Left renal cortex interstitium (tissue), 4 donors: ENCODE measurements at places on chromosomes 7 and 10.

GRCh38 chr10:30398193-30398592 lies 35.8 kb upstream of the MAP3K8 start:
- no peak for DNase-seq

- DNase-seq: no peak
These were observed 107.5 kb downstream of the ITGB8 start for GRCh38 chr7:20438248-20438647.

DNA sequence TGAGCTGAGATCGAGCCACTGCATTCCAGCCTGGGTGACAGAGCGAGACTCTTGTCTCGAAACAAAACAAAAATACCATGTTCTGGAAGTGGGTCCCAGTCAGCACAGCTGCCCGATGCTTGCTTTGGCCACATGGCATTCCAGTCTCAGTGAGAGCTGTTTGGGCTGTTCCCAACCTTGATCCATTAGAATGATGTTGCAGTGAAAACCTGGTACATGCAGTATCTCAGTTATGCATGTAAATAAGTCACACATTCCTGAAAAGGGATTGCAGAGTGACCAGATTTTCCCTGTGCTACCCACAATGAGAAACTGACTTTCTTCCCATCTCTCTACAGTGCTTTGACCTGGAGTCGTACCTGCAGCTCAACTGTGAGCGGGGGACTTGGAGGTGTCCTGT lies 15.4 kb downstream of the ZMIZ2 start:
- no peak for DNase-seq

DNA sequence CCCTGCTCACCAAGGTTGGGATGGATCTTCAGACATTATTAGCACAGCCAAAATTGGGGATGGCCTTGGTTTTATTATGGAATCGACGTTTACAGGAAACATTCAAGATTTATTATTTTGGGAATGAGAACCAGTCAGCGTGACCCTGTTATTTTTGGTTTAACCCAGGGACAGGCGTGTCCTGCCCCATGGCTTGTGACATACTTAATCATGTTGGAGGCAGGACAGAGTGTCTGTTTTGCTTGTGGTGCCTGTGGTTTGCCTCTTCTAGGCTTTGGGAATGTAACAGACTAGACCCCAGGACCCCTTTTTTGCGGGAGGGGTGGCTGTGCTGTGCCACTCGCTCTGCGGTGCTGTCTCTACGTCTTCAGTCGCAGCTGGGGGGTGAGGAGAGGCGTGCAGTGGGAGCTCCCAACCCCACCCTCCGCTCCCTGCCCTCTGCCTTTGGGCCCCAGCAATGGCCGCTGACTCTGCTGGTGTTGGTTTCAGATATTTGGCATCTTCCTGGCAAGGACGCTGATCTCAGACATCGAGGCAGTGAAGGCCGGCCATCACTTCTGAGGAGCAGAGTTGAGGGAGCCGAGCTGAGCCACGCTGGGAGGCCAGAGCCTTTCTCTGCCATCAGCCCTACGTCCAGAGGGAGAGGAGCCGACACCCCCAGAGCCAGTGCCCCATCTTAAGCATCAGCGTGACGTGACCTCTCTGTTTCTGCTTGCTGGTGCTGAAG lies 20.1 kb upstream of the SH2D4B start:
- no peak for DNase-seq

DNA sequence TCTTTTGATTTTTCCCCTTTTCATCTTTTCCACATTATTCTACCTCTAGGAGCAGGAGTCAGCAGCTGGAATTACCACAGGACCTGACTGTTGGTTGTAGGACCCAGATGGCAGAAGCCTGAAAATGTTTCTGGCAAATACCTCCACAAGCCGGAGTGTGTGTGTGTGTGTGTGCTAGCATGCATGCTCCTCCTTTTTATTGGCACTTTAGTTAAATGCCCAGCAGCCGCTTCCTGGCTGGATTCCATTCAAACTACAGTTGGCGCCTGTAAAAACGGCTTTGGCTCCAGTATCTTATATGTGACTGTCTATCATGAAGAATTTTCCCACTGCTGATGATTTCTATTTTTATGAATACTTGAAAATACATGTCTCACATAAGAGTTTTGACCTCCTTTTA lies 319.7 kb upstream of the SP4 start:
- DNase-seq: no peak

DNA sequence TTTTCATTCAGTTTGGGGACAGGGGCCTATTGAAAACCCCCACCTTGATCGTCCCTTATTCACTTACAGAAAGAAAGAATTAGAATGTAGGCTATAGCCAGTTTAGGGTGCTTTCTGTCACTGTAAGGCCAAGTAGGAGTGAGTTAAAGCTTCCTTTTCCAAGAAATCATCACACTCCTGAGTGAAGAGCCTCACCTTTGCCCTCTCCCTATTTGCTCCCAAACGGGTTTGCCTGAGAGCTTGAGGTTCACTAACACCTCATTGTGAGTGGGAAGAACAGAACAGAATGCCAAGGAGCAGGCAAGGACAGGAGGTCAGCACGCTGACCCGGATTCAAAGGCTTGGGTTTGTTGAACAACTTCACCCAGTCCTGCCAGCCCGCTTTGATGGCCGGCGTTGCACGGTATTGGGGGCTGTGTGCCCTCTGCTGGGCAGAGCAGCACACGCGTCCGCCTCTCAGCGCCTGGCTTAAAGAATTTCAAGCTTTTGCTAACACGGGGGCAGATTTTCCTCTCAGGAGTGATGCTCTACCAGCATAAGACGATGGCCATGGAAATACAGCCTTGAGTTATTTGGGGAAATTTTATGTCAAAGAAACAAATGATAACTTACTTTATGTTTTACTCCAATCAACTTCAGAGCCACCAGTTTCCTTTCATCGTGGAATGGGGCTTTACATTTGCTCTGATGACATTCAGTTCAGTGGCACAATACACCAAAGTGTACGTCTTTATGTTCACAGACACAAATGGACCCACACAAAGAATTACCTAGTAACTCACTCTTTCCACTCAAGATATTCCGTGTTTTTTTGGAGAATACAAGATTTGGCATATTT lies 470.0 kb downstream of the SUGCT start:
- DNase-seq: no peak

DNA sequence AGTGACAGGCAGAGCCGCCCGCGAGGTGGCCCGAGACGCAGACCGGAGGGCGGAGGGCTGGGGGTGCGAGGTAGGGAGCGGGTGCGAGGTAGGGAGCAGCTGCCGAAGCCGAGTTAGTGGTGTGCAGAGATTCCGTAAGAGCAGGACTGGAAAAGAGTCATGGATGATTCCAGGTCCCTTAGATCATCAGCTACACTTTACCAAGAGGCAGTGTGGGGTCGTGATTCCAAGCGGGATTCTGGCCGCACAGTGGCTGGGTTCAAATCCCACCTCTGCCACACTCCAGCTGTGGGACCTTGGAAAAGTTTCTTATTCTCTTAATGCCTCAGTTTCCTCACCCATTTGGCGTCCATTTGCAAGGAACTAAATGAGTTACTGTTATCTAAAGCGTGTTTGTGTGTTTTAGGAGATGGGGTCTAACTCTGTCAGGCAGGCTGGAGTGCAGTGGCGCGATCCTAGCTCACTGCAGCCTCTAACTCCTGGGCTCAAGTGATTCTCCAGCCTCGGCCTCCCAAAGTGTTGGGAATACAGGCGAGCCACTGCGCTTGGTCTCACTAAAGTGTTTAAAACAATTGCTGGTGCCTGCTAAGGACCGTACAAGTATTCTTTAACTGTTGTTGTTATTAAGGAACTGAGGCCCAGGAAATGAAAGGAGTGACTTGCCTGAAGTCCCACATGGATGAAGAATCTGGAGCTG lies 1.1 kb downstream of the NDUFB2 start:
- DNase-seq: no peak

GRCh38 chr7:119630406-119630969 lies 642.5 kb upstream of the KCND2 start:
- DNase-seq: no peak
